ENCODE measurements at places on chromosomes 2 and 18.

DNA sequence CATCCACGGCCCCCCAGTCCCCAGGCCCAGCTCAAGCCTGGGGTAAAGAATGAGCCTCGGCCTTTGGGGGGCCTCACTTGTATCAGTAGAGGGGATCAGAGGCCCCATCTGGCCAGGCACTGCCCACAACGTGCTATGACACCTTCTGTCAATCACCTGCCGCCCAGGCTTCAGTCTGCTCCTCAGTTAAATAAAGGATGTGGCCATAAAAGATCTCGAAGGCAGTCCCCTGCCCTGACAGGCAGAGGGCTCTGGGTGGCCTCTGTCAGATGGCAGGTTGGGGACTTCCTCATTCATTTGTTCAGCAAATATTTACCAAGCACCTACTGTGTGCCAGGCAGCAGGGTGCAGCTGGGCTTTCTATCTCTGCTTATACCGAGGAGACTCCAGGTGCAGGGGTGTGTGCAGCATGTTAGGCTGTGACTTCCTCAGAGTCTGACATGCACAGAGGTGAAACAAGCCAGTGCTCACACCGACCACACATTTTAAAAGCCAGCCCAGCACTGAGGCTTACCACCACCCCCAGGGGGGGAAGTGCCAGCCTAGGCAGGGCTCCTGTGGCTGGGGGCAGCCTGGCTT, 166.4 kb downstream of the GALNT1 start:
- no peak for DNase-seq

DNA sequence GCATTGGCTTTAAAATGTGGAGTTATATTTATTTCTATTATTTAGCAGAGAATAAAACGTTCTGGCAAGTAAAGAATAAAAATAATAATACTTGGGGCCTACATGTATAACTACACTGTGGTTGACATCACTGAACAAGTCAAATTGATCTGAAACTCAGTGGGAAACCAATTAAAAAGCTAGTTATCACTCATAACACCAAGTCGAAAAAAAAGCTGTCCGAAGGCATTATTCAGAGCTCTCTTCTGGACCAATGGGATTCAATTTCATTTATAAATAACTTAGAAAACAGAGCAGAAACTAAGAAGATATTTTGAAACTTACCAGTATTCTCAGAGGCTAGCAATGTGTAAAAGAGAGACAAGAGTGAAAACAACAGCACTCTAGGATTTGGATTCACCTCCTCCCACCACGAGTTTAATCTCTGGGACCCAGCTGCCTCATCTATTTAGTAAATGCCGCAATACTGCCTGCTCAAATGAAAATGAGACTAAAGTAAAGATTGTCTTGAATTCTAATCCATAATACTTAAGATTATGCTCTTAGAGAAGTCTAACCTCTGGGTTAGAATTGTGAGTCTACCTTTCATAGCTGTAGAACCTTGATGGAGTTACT, 128.4 kb downstream of the NBAS start:
- no peak for DNase-seq

- DNase-seq = no peak
Measured at GRCh38 chr2:153195342-153195741, 283.2 kb downstream of the RPRM start.

GRCh38 chr2:120476141-120476540, 130.2 kb downstream of the INHBB start:
- DNase-seq = no peak

- no peak for DNase-seq
Measured at GRCh38 chr2:66692521-66693054, 257.7 kb downstream of the MEIS1 start.

DNA sequence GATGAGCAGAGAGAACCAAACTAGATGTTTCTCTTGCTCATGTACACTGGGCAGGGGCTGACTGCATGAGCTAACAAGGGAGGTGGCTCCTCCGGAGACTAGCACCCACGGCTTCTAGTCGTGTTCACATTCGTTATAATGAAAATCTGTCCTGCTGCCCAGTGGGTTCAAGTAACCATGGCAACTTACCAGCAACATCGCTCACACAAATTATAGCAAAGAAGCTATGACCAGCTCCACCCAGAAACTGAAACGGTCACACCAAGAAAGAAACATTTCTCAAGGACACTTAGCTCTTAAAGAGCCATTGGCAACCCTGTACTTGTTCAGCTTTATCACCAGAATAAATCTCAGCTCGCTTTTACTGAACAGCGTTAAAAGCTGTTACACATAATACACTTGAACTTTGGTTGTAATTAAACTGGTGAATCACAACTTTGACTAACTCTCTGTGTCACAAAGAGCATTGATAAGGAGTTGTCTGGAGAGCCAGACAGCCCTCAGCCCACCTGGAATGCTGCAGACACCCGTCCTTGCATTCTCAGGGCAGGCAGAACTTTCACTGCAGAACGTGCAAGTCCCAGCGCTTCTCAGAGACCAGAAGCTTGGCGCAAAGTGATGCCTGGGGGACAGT, 141.2 kb downstream of the PID1 start:
- DNase-seq = no peak

DNA sequence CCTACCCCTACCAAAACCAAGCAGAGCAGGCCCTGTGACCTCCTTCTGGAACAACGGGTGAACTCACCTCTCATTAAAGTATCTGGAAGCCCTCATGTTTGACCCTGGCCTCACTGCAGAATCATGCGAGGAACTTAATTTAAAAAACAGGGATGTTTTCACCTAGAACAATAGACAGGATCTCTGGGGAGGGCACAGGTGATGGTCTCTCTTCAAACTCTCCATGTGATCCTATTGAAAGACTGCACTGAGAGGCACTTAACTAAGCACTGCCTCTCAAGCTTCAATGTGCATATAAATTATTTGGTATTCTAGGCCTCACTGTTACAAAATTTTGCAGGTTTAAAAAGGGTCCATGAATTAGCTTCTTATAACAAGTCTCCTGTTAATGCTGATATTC, 7.5 kb downstream of the ZNF519 start:
- DNase-seq = no peak

DNA sequence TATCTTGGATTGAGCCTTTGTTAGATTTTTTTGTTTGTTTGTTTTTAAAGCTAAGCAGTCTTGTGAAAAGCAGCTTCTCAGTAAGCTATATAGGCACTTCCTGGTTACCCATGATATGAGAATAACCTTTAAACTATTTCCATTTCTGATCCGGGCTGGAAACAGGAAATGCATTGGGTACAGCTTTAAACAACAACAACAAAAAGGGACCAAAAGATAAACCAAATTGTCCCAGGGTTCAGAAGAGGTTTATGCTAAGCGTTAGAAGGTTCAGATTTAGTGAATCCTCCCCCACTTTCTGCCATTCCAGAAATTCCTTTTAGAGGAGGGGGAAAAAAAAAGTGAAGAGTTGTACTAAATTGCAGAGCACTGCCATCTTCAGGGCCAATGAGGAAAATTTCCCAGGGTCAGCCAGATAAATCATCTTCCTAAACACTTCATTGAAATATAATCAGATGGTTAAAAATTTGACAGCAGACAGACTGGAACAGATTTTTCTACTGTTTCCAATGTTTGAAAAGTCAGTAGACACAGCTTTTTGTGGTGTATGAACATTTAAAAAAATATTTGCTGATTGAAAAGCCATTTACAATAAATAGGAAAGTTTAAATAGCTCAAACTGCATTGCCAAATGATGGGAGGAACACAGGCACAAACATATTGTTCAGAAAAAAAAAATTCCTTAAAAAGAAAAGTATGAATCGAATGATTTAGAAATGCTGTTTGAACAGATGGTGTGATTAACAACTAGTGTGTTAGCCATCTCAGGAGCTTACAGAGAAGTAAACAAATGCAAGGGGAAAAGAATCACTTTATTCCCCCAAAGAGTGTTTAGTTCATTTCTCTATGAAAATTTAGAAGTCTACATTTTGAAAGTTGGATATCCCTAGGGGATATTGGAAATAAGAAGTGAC, 189.9 kb upstream of the TANK start:
- DNase-seq = no peak

DNA sequence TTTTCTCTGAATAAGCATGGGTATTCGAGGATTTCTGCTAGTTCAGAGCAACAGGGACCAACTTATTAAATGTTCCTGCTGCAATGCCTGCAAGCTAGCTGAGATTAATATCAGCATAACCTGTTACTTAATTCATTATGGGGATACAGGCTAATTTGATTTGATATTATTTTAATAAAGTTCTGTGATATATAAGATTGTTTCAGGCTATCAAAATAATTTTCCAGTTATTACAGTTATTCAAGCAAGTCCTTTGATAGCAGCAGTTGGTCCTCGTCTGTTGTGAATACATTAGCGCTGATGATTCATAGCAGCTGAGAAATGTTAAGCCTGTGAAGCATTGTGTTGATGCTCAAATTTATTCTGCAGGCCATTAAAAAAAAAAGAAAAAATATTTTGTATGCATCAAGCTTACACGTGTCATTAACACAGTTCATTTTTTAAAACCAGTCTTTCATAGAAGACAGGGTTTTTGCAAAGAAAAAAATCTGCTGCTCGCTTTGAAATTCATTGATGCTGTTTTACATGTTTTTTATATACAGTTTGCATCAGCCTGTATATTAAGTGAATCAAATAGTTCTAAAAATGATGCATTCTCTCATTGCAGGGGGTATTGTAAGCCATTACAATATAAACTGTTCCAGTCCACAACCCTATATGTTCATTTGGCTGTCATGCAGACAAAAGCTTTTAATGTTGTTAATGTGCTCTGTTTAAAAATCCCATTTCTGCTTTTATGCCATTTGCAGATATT, 482.5 kb downstream of the BCL11A start:
- DNase-seq = no peak

DNA sequence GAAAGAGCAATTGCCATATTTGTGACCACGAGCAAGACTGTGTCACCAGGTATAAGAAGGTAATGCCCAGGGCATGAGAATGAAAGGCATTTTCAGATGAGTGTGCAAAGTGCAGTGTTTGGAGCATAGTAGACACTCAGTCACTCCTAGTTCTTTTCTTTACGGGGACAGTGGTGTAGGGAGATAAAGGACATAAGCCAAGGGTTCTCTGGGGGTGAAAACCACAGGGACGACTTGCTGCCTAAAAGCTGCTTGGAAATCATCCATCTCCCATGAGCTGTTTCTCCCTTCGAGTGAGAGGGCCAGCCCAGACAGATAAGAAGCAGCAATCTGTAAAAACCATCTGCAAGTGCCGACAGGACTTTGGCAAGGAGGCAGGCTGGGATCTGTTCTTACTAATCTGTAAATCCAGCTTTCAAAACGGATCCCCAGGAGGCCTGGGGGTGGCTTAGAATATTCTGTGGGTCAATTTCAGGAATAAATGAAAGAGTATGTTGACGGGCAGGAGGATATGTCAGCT, 221.6 kb downstream of the LPIN1 start:
- no peak for DNase-seq

DNA sequence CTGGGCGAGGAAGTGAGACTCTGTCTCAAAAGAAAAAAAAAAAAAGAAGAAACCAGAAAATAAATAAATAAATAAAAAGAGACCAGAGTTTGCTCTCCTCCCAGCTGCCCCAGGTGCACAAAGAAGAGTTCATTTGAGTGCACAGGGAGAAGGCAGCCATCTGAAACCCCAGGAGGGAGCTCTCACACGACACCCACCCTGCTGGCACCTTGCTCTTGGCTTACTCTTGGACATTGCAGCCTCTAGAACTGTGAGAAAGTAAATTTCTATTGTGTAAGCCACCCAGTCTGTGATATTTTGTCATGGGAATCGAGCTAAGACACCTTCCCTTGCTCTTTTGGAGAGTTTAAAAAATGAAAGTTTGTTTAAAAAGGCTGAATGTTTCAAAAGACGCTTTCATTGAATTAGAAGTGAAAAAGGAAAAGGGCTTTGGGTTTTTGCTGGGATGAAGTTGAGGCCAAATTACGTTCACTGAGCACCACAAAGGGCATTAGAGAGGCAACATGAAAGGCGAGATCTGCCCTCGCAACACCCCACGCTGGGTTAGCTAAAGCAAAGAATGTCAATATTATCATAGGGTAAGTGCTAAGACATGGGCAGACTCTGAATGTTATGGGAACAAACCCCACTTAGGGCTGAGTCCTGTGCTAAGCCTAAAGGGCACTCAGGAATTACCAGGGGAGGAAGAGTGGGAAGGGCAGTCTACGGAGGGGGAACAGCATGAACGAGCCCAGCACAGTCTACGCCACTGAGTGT, 128.9 kb upstream of the RIOK3 start:
- DNase-seq = no peak

DNA sequence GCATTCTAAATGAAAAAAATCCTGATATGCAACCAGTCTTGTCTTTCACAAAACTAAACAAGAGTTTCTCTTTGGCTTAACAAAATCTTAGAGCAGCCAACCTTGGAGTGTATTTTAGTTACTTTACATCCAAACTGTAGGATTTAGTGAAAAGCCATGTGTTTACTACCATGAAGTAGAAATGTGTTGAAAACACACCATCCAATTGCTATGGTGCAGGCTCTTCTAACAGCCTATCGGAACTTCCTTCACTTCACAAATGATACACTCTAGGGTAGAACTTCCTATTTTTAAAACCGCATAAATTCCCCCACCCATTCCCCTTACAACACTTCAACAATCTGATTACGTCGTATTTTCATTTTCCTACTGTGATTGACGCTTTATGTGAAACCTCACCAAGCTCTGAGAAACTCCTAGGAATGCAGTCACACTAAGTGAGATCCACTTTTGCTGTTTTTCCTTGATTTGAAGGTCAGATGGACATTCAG, 74.4 kb upstream of the MAP4K4 start:
- DNase-seq = no peak

GRCh38 chr2:234977228-234977679, 25.4 kb downstream of the SH3BP4 start:
- no peak for DNase-seq

DNA sequence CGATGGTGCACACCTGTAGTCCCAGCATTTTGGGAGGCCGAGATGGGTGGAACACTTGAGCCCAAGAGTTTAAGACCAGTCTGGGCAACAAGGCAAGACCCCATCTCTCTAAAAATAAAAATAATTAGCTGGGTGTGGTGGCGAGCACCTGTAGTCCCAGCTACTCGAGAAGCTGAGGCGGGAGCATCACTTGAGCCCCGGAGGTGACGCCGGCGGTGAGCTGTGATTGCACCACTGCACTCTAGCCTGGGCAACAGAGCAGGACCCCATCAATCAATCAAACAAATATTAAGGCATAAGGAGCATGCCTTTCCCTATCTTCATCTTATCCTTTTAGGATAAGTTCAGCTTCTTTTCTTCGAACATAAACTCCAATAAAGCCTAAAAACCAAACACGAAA, 1.1 kb downstream of the WDSUB1 start:
- no peak for DNase-seq

GRCh38 chr18:63648241-63648640, 4.2 kb upstream of the SERPINB4 start:
- DNase-seq = no peak
